Right lobe of liver (tissue), 6 donors: ENCODE measurements at places on chromosomes 11 and 22.

DNA sequence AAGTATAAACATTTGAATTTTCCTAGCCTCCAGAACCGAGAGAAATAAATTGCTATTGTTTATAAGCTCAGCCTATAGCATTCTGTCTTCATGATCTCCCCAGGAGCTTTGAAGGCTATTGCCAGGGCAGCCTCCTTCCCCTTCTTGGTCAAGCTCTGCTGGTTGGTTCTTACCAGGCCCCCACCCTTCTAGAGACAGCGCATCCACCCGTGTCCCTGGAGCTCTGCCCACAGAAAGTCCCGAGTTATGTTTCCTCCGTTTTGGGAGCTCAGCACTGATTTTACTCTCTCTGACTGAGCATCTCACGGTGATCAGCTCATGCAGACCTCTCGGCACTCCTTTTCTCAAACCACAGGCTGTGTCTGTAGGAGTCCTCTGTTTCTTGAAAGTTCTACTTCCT is 123.8 kb upstream of the SORL1-AS1 start:
- DNase-seq, result no peak

GRCh38 chr11:5618807-5619206 is 6.0 kb upstream of the TRIM34 start:
- no peak for DNase-seq

DNA sequence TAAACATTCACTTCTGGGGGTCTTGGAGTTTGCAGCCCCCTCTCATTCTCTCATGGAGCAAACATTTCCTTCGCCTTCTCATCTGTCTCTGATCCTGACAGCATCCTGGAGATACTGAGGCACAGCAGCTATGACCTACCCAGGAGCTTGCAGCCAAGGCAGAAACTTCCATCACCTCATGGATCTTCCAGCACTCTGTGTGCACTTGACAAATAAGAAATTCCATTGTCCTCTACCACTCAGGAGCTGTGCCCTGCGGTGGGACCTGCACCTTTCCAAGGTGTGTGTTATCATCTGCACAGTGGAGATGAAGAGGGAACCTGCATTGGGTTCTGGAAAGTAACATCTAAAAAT is 49.1 kb downstream of the GGTLC2 start:
- DNase-seq, result no peak

GRCh38 chr11:72710278-72710677 is 36.1 kb upstream of the PDE2A start:
- DNase-seq, result no peak

- DNase-seq, result no peak
These were observed 10.3 kb upstream of the FADD start for GRCh38 chr11:70192666-70193410.

DNA sequence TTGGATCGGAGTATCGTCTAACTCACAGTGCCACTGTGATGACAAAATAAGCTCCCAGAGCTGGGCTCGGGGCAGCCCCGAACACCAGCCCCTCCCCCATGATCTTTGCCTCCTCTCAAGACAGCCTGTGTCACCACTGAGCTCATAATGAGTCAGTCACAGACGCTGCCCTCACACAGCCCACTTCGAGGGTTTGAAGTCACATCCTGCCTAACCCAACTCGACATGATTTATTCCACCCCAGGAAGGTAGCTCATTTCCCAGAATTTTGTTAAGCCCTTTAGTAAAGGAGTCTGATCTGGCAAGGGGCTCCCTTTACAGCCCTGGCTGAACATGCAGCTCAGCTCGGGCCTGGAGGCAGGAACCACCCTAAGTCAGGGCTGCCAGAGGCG is 22.8 kb downstream of the MYH9 start:
- DNase-seq, result no peak

DNA sequence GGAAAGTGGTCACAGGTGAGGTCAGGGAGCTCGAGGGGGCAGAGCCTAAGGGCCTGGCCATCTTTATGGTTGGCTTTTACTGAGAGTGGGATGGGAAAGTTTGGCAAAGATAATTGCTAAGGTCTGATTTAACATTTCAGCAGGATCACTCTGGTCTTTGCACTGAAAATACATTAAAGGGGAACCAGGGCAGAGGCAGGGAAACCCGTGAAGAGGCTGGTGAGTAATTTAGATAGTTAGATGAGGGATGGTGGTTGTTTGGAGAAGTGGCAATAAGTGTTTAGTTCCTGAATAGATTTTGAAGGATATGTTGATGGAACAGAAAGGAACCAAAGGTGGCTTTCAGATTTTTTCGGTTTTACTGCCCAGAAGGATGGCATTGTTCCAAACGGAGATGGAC is 50.8 kb downstream of the SCN3B start:
- DNase-seq, result no peak

GRCh38 chr11:84965484-84965883 is 661.7 kb downstream of the DLG2 start:
- DNase-seq, result no peak

DNA sequence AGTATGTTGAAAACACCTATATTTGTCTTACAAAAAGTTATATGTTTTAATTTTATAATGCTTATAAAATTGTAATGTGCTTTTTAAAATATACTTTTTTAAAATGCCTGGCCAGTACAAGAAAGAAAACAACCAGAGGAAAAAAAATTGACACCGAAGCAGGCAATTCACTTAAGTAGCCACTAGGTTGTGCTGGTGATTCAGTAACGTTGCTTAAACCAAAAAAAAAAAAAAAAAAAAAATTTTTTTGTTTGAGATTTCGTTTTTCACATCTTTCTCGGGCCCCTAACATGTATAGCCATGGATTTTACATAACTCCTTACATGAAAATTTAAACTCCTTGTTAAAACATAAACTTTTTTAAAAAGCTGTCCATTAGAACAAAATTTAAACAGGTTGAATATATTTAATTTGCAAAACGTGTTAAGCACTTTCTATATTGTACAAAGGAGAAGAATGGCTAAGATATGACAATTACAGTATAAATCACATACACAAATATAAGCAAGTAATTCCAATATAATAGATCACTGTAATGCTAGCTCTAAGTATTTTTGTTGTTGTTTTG is 9.2 kb downstream of the OR8B4 start:
- no peak for DNase-seq

- no peak for DNase-seq
These were observed 2.0 kb downstream of the IFT27 start for GRCh38 chr22:36773935-36774334.

DNA sequence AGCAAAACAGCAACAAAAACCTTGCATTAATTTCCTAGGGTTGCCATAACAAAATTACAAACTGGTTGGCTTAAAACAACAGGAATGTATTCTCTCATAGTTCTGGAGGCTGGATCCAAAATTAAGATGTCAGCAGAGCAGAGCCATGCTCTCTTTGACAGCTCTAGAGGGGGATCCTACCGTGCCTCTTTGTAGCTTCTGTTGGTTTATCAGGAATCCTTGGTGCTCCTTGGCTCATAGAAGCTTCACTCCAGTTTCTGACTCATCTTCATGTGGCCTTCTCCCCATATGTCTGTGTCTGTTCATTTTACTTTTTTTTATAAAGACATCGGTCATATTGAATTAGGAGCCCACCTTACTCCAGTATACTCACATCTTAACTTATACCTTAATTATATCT is 90.5 kb upstream of the POU2AF2 start:
- DNase-seq, result no peak

DNA sequence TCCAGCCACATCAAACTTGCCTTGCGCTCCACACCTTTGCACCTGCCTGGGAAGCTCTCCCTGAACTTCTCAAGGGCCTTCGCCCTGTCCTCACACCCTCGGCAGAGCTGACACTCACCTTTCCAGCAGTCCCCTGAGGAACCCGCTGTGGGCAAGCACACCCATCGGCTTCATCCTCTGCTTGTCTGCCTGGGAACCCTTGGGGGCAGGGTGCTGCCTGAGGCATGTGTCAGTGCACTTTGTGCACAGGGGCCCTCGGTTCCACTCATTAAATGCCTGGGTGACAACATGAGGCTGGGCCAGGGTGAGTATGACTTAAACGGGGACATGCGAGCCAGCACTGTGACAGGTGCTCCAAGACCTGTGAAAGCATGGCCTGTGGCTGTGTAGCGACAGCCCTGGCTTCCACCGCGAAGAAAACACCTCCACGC is 2.6 kb upstream of the LRFN4 start:
- peak; percentile 21 for DNase-seq

DNA sequence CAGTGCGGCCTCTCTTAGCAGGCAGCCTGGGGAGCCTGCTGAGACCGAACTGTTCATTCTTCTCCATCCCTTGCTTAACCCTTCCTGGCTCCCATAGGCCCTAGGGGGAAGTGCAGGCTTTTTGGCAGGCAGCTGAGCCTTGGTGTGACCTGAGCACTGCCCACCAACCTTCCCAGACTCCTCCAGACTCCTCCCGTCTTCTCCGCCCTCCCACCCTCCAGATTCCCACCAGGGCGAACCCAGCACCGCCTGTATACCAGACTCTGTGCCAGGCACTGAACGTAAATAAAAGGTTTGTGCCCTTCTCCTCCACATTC is 7.9 kb downstream of the RELT start:
- no peak for DNase-seq

DNA sequence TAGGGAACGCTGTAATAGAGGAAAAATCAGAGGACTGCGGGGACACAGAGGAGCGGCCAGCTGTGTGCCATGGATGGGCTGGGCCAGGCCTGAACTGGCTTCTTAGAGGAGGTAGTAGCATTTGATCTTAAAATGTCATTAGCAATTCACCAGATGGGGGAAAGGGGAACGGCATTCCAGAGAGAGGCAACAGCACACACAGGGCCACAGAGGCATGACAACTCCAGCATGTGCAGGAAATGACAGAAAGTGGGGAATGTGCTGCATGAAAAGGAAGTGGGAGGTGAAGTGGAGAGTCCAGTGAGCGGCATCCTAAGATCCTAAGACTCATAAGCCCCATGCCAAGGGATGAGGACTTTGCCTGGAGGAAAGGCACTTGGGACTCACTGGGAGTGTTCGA is 69.0 kb downstream of the UBASH3B start:
- no peak for DNase-seq

DNA sequence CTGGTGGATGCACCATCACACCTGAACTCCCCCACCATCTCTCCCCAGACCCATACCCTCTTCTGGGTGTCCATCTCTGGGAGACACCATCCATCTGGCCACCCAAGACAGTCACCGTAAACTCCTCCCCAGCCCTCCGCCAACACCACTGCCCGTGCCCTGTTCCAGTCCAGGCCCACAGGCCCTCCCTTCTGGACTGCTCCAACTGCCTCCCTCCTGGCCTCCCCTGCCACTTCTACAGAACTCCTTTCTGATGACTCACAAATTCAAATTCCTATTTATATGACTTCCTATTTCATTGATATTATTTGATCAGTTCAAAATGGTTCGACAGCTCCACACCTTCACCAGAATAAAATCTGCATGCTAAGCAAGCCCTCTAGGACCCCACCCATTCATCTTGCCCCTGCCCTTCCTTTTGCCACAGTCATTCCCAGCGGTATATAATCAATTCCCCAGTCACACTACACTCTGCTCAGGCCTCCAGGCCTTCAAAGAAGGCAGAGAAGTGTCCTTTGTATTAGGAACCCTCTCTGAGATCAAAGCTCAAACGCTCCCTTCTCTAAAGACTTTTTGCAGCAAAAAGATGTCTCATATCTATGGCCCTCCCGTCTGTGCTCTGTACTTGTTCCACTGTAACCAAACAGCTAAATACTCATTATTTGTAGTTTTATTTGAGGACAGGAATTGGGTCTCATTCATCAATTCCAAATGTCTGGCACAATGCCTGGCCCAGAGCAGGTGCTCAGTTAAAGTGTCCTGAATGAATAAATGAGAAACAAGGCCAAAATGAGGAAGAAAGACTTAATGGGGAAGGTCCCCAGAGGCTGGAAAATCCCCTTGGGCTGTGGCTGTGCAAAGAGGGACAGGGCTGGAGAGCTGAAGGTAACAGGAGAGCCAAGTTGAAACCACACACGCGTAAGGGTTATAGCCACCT is 29.0 kb downstream of the MYH9 start:
- DNase-seq, result no peak

DNA sequence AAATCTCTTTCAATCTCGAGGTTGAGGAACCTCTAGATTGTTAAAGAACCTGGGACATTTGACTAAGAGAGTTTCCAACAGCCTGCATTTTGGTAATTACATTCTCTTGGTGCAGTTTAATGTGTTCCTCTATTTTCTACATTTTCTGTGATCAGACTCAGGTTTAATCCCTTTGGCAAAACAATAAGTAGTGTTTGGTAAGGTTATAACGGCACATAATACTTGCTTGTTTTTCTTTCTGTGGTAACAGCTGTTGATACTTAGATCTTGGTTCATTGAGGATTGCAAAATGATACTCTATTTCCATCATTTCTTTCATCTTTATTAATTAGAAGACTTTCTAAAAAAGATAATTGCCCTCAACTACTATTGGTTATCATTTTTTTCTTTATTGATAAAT is 271.3 kb downstream of the SBF2 start:
- no peak for DNase-seq

DNA sequence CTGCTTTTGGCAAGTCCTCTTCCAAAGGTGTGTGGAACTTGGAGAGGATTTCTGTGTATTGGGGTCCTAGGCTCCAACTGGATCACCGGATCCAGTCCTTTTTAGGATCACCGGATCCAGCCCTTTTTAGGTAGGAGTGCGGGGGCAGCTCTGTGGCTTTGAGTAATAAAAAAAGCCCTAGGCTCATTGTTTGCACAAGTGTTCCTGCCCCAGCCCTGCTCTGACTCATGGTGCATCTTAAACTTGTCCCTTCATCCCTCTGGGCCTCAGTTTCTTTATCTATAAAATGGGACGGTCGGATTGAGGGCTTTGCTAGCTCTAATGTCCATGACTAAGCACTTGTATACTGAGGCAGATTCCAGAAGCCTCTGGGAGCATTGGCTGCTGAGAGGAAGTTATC is 22.7 kb upstream of the CD44 start:
- DNase-seq, result no peak

DNA sequence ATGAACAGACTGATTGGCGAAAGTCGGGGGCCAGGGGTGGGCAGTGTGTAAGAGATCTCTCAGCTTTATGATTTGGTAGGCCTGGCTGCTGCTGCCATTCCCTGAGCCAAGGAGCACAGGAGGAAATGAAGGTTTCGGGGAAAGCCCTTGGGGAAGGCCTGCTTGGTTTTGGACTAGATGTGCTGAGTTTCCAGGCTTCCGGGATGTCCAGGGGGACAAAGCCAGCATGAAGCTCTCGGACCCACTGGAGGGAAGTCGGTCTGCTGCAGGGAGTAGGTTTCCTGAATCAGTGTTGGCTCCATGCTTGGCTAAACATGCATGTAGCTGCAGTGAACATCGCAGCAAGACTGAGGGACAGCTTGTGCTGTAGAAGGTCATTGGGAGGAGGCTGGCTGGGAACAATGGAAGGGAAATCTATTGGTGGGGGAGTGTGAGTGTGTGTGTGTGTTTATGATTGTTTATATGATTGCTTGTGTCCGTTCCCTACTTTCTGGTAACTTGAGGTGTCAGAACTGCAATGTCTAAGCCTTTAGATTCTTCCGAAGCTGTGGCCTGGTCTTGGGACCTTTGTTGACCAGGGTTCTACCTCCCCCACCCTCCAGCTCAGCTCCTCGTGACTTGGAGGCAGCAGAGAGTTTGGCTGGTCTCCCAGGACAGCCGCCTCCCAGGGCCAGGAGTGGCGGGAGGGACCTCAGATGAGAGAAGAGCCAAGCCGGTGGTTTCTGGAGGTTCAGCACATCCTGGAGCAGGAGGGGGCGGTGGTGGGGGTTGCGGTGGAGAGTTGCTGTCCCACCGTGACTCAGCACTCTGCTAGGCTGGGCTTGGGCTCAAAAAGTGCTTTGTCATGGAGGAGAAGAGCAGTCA is 4.0 kb upstream of the FTH1 start:
- DNase-seq, result peak; percentile 95

GRCh38 chr11:133078591-133079404 is 453.5 kb downstream of the OPCML start:
- DNase-seq, result no peak
